Sigmoid colon (tissue), 7 donors: ENCODE measurements at places on chromosomes 5 and 9. TPM values are rescaled to one million over a fixed set of nuclear protein-coding genes. Genes with fewer than 3 reads are reported as not detected.

DNA sequence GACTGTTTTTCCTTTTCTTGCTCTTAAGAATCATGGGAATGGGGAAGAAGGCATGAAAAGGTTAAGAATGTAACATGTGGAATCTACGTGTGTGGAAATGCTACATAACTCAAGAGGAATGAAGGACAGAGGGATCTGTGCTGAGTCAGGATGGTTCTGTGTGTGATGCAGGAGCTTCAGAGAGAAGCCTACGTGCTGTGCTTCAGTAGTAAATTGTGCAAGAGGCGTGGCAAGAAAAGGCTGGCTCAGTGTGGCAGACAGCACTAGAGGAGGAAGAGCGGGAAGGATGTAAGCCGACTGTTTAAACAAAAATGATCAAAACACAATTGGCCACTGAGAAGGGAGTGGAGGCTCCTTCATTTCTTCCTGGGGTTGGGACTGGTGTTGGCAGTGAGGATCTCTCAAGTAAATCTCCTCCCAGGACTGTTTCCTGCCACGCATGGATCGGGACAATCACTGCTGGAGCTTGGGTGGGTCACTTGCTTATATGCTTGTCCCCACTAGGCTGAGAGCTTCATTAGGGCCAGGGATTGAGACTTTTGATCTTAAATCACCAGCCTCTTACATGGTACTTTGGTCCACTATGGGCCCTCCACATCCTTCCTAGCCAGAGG lies 59.4 kb upstream of the BASP1 start:
- DNase-seq = no peak

GRCh38 chr5:113147101-113147508 lies 170.5 kb downstream of the DCP2 start:
- no peak for DNase-seq

DNA sequence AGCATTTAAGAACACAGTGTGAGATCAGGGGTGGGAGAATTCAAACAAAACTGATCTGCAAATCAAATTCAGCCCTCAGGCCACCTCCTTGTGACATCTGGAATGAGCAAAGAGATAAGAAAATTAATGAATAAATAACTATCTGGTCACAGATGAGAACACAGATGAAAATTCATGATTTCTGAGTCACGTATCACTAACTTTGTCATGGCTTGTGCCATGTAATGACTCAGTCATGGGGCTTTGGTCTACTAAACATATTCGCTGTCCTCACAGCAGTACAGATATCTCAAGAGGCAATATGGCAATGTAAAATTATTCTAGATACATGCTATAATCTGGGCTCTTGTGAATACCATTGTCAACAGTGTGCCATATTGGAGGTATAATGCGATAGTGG lies 274.4 kb downstream of the MAN2A1 start:
- DNase-seq = no peak

NFIB gene
- total RNA-seq = 63.8 TPM

PCDHA1 gene
- not detected for total RNA-seq
